ENCODE measurements at places on chromosomes 5 and 9. TPM values are rescaled to one million over a fixed set of nuclear protein-coding genes. Genes with fewer than 3 reads are reported as not detected.

Gene KCNN2
- total RNA-seq = not detected

Gene ACOT12
- total RNA-seq = not detected

Gene PLK2
- total RNA-seq = 54.6 TPM

Gene C9orf50
- not detected for total RNA-seq

Gene SSNA1
- 84.7 TPM for total RNA-seq

DNA sequence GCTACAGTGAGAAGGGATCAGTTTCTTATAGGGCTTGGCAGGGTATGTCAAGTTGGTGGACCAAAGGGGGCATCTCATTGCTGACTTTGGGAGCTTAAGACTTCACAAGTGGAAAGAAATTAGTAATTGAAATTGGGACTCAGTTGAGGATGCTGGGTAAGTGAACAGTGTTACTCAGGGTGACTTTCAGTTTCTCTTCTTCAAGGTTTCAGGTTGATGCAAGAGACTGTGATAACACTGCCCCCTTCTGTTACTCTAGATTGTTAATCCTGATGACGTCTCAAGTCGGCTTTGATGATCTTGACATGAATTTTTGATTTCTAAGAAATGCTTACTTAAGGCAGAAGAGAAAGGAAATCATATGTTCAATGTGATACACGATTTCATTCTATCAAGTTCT is 21.3 kb downstream of the KCTD16 start:
- no peak overlapping the region for H3K27ac ChIP-seq
- H3K4me3 ChIP-seq = no peak overlapping the region

- no peak overlapping the region for H3K4me3 ChIP-seq
- no peak overlapping the region for H3K27ac ChIP-seq
- DNase-seq = no peak
- H3K4me1 ChIP-seq = no peaks in the 10 kb centered on the region
- H3K27me3 ChIP-seq = no peaks in the 10 kb centered on the region
- no peaks in the 10 kb centered on the region for H3K36me3 ChIP-seq
Observed at GRCh38 chr9:10238087-10238486, 374.7 kb downstream of the PTPRD start.

GRCh38 chr5:59021286-59021673 is 438.4 kb downstream of the RAB3C start:
- H3K36me3 ChIP-seq = no peaks in the 10 kb centered on the region
- peaks cover 15% of the 10 kb centered on the region for H3K27me3 ChIP-seq
- no peak for DNase-seq
- H3K4me1 ChIP-seq = no peaks in the 10 kb centered on the region

DNA sequence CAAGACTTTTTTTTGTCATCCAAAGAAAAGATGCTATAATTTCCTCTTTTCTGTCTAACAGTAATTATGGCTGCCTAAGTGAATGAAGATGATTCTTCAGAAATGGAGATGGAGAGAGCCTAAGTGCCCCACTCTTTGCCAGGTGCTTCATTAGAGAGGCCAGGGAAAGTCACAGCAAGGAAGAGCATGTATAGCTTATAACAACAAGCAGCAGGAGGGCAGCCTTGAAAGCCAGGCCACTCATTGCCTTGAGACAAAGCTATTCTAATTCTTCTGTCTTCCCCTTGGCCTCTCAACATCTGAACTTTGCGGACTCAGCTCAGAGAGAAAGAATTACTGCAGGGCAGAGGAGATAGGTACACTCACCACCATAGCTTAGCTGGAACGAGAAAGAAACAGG is 112.0 kb upstream of the ZNF366 start:
- H3K36me3 ChIP-seq = no peaks in the 10 kb centered on the region
- DNase-seq = no peak
- no peaks in the 10 kb centered on the region for H3K4me1 ChIP-seq
- no peaks in the 10 kb centered on the region for H3K27me3 ChIP-seq

GRCh38 chr5:158305861-158306260 is 446.9 kb upstream of the CLINT1 start:
- DNase-seq = no peak
- H3K4me1 ChIP-seq = no peaks in the 10 kb centered on the region
- H3K27ac ChIP-seq = no peak overlapping the region
- H3K27me3 ChIP-seq = peaks cover 17% of the 10 kb centered on the region
- H3K4me3 ChIP-seq = no peak overlapping the region
- no peaks in the 10 kb centered on the region for H3K36me3 ChIP-seq

- H3K4me3 ChIP-seq = no peak overlapping the region
- no peaks in the 10 kb centered on the region for H3K27me3 ChIP-seq
- no peak for DNase-seq
Observed at GRCh38 chr5:157659868-157660660, 7.8 kb upstream of the SOX30 start.

GRCh38 chr9:75039009-75039408 is 10.9 kb upstream of the CARNMT1 start:
- no peaks in the 10 kb centered on the region for H3K36me3 ChIP-seq
- no peak overlapping the region for H3K27ac ChIP-seq

DNA sequence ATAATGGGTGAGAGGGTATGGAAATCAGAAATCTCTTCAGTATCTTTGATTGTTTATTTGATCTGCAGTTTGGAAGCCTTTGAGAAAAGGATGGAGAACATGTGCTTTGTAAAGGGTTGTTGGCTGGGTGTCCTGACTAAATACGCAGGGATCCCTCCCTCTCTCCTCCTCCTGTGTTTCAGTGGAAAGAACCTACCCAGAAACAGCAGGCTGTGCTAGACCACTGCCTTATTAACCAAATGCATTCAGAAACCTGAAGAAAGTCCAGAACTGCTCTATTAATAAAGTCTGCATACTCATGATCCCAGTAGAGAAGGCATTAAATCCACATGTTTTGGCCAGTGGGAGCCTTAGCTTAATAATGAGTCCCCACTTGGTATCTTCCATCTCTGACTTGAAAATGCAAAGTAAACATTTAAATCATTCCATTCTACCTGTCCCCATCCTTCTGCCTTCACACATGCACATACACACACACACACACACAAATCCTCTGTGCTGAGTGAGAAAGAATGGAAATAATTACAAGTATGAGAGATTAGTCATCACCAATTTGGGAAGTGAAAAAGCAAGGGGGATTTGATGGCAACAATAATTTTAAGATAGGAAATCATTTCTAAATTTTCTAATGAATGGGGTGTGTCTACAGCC is 10.0 kb upstream of the LECT2 start:
- no peaks in the 10 kb centered on the region for H3K27me3 ChIP-seq
- no peak overlapping the region for H3K4me3 ChIP-seq
- H3K4me1 ChIP-seq = no peaks in the 10 kb centered on the region
- DNase-seq = no peak
- no peaks in the 10 kb centered on the region for H3K36me3 ChIP-seq
